Skin of body (tissue), 3 donors: ENCODE measurements at places on chromosomes 7 and 10. TPM values are rescaled to one million over a fixed set of nuclear protein-coding genes. Genes with fewer than 3 reads are reported as not detected.

The GPR85 gene
- 1.9 TPM for total RNA-seq

The OR2A5 gene
- not detected for total RNA-seq

The TBX20 gene
- 0.20 TPM for total RNA-seq

The ZNF804B gene
- not detected for total RNA-seq

The PRKCQ gene
- total RNA-seq, result 2.7 TPM

The PAPOLB gene
- total RNA-seq, result 0.30 TPM

The ABCB4 gene
- total RNA-seq, result 6.3 TPM

The ADAM22 gene
- total RNA-seq, result 18.6 TPM

The VAX1 gene
- not detected for total RNA-seq

The CLIP2 gene
- total RNA-seq, result 19.3 TPM

The TUBGCP2 gene
- 29.1 TPM for total RNA-seq

The PHYH gene
- total RNA-seq, result 21.6 TPM

The LLCFC1 gene
- not detected for total RNA-seq

The WDR91 gene
- 13.1 TPM for total RNA-seq

The GDF2 gene
- total RNA-seq, result not detected

The CDC14C gene
- total RNA-seq, result not detected

The C1QL3 gene
- 0.10 TPM for total RNA-seq

The ACTL6B gene
- not detected for total RNA-seq

The SPDYE2 gene
- not detected for total RNA-seq

The IDE gene
- total RNA-seq, result 50.8 TPM

The PITX3 gene
- total RNA-seq, result 0.39 TPM

The STRA8 gene
- total RNA-seq, result not detected

The PALS2 gene
- total RNA-seq, result 21.2 TPM
